Activated CD8-positive, alpha-beta T cell treated with anti-CD3 and anti-CD28 coated beads, Interleukin-2, amount 10 ng/mL, durations not matched to agents 7 days and 5 days (primary cell): ENCODE measurements at places on chromosomes 5 and 9. TPM values are rescaled to one million over a fixed set of nuclear protein-coding genes. Genes with fewer than 3 reads are reported as not detected.

- no peak overlapping the region for H3K27ac ChIP-seq
- H3K4me1 ChIP-seq: peaks cover 7% of the 10 kb centered on the region
- no peaks in the 10 kb centered on the region for H3K36me3 ChIP-seq
- H3K4me3 ChIP-seq: no peak overlapping the region
- no peak for DNase-seq
- peaks cover 24% of the 10 kb centered on the region for H3K27me3 ChIP-seq
Observed at GRCh38 chr9:76699971-76700370, 64.3 kb upstream of the PCA3 start.

GRCh38 chr5:34789021-34789531 lies 49.9 kb upstream of the TTC23L start:
- H3K36me3 ChIP-seq: no peaks in the 10 kb centered on the region
- H3K4me1 ChIP-seq: no peaks in the 10 kb centered on the region
- no peak for DNase-seq
- no peak overlapping the region for H3K4me3 ChIP-seq

GRCh38 chr9:37271679-37272078 lies 150.8 kb upstream of the GRHPR start:
- no peaks in the 10 kb centered on the region for H3K27me3 ChIP-seq
- no peak for DNase-seq
- no peak overlapping the region for H3K4me3 ChIP-seq
- no peaks in the 10 kb centered on the region for H3K4me1 ChIP-seq

GRCh38 chr5:35476036-35476435 lies 141.6 kb upstream of the SPEF2 start:
- no peak overlapping the region for H3K27ac ChIP-seq
- peaks cover 15% of the 10 kb centered on the region for H3K36me3 ChIP-seq
- peaks cover 2% of the 10 kb centered on the region for H3K27me3 ChIP-seq
- DNase-seq: no peak

DNA sequence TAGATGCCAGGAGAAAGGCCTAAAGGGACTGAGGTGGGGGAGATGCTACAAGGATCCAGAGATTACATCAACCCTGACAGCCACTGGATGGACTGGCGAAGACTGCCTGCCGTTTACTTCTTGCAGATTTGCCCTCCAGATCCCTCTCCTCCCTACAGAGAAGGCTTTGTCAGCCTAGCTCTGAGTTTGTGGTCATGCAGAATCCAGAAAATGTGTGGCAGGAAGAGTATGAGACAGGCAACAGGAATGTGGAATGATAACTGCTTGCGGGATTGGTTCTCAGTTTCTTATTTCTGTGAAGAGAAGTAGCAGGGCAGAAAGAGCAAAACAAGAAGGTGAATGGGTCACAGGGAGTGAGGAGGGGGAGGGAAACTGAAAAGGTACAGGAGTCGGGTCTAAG lies 129.6 kb downstream of the TLE1 start:
- no peak for DNase-seq
- no peak overlapping the region for H3K27ac ChIP-seq
- H3K27me3 ChIP-seq: peaks cover 2% of the 10 kb centered on the region

DNA sequence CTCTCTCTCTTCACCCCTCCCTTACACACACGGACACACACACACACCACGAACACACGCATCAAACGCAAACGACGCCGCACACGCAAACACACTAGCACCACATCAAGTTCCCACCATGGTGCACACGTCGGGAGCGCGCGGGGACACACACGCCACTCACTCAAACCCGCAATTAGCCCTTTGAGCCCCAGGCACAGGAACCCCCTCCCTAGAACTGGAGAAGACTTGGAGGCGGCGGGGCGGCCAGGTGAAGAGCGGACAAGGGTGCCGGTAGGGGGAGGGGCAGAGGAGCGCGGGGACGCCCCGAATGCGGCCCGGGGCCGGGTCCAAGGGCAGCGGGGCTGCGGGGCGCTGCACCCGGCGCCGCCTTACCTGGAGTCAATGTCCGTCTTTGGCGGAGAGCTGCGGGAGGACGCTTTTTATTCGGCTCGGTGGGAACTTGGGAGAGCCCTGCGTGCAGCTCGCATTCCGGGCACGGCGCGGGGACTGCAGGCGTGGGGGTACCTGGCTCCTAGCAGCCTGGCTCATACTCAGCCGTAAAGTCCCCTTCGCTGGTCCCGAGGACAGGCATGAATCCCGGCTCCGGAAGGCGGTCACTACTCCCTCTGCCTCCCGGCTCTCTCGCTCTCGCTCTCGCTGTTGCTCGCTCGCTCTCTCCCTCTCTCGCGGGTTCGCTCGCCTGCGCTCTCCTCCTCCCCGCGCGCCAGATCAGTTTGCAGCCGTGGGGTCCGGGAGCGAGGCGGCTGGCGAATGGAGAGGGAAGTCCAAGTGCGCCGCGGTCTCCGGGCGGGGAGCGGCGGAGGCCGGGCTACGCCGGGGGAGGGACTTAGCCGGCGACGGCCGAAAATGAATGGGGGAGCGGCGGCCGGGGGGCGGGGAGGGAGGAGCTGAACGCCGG lies at the start of gene BRINP1:
Gene BRINP1, minus strand, starts transcription at position 755 of the 901 bp plus-strand sequence. CDS start 56,080 bp downstream, outside the sequence.
- peaks cover 3% of the 10 kb centered on the region for H3K36me3 ChIP-seq
- peak within 1 kb of the TSS; percentile 26 for H3K27ac ChIP-seq
- H3K4me3 ChIP-seq: no peak within 1 kb of the TSS
- peaks cover 22% of the 10 kb centered on the region for H3K27me3 ChIP-seq

- H3K4me1 ChIP-seq: peaks cover 99% of the 10 kb centered on the region
- H3K27me3 ChIP-seq: no peaks in the 10 kb centered on the region
- DNase-seq: peak; percentile 71
- peak overlapping the region; percentile 99 for H3K27ac ChIP-seq
Observed at GRCh38 chr5:132457371-132458225, 33.0 kb downstream of the IRF1 start.

DNA sequence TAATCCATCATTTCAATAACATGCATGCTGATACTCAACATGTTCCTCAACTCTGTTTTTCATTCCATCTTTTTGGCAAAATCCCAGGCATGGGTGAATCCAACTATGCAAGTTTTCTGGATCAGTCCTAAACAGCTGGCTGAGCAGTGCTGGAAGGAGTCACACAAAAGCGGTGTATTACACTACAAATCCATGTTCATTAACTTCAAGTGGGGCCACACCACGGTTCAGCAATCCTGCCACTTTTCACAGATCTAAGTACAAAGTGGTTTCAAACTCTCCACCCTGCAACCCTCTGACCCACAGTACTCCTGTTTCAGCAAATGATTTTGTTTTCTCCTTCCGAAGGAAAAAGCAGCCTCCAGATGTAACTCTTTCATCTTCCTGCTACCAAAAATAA lies 222.5 kb downstream of the EPB41L4A start:
- no peak for DNase-seq
- no peak overlapping the region for H3K27ac ChIP-seq
- H3K4me3 ChIP-seq: no peak overlapping the region
- no peaks in the 10 kb centered on the region for H3K36me3 ChIP-seq
- H3K27me3 ChIP-seq: peaks cover 13% of the 10 kb centered on the region

GRCh38 chr9:6641561-6641960 lies 4.0 kb downstream of the GLDC start:
- H3K36me3 ChIP-seq: no peaks in the 10 kb centered on the region
- no peak for DNase-seq
- H3K27ac ChIP-seq: no peak overlapping the region
- H3K27me3 ChIP-seq: peaks cover 43% of the 10 kb centered on the region
- no peak overlapping the region for H3K4me3 ChIP-seq

DNA sequence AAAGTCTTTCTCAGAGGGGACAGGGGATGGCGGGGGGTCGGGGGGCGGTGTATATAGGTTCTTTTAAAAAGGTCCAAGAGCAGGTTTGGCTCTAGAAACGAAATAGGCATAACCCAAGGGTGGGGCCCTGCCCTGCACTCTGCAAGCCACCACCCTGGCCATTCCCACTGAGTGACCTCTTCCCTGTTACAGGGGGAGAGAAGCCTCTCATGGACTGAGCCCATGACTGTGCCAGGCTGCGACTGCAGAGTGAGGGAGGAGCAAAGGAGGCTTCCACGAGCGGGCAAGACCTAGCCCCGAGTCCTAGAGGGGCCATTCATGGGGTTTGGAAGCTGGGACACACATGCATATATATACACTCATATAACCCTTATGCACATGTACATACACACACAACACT lies 10.1 kb upstream of the NXNL2 start:
- no peaks in the 10 kb centered on the region for H3K4me1 ChIP-seq
- H3K36me3 ChIP-seq: no peaks in the 10 kb centered on the region
- no peak for DNase-seq
- peaks cover 10% of the 10 kb centered on the region for H3K27me3 ChIP-seq
- H3K27ac ChIP-seq: no peak overlapping the region

GRCh38 chr9:121676926-121677325 lies 25.5 kb downstream of the DAB2IP start:
- DNase-seq: no peak
- no peaks in the 10 kb centered on the region for H3K36me3 ChIP-seq
- no peak overlapping the region for H3K27ac ChIP-seq
- no peaks in the 10 kb centered on the region for H3K27me3 ChIP-seq

- peaks cover 15% of the 10 kb centered on the region for H3K4me1 ChIP-seq
- no peaks in the 10 kb centered on the region for H3K27me3 ChIP-seq
Observed at GRCh38 chr5:59661311-59661710, 232.2 kb downstream of the PDE4D start.

The GPR150 gene
- total RNA-seq: 0.74 TPM

The MVB12B gene
- total RNA-seq: 19.9 TPM

The SERF1B gene
- 12.8 TPM for total RNA-seq

The C6 gene
- total RNA-seq: not detected

The TLX3 gene
- total RNA-seq: not detected

The PTGR1 gene
- total RNA-seq: not detected

The SPINK4 gene
- total RNA-seq: not detected

The PCDHB4 gene
- not detected for total RNA-seq

The GALNT12 gene
- 7.9 TPM for total RNA-seq

The DDX41 gene
- 135 TPM for total RNA-seq

The NDFIP1 gene
- 47.2 TPM for total RNA-seq

The AQP3 gene
- 29.9 TPM for total RNA-seq

The PLCXD3 gene
- not detected for total RNA-seq

The IL4 gene
- total RNA-seq: not detected
